Chondrocyte (in vitro differentiated cells): ENCODE measurements at places on chromosomes 16 and 17.

DNA sequence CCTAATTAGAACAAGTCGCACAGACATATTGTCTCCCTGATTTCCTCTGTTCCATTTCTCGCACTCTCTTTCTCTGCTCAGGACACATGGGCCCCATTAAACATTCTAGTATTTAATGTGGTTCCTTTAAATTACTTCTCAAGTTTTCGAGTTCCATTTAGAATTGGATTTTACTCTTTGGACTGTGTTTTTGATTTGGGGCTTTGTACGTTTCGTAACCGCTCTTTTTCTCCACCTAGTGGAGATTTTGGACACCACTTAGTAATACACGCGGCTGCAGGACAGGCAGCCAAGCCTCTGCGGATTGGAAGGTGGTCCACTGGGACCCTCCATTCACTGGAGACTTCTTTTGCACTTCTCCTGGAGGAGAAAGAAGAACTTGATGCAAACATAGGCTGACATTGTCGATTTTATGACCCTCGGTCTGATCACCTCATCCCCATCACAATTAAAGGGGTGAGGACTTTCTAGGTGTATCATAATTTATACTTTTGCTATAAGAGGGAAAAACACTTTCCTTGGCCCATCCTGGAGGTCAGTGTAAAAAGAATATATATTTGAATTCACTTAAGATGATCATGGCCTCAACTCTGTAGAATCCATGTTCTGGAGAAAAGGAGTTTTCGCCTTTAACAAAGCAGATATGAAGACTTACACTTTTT lies 85.7 kb downstream of the NOG start:
- no peaks in the 10 kb centered on the region for H3K36me3 ChIP-seq
- H3K27me3 ChIP-seq: peaks cover 38% of the 10 kb centered on the region
- H3K4me1 ChIP-seq: peaks cover 10% of the 10 kb centered on the region
- H3K4me3 ChIP-seq: peak overlapping the region; percentile 54
- H3K27ac ChIP-seq: no peak overlapping the region

DNA sequence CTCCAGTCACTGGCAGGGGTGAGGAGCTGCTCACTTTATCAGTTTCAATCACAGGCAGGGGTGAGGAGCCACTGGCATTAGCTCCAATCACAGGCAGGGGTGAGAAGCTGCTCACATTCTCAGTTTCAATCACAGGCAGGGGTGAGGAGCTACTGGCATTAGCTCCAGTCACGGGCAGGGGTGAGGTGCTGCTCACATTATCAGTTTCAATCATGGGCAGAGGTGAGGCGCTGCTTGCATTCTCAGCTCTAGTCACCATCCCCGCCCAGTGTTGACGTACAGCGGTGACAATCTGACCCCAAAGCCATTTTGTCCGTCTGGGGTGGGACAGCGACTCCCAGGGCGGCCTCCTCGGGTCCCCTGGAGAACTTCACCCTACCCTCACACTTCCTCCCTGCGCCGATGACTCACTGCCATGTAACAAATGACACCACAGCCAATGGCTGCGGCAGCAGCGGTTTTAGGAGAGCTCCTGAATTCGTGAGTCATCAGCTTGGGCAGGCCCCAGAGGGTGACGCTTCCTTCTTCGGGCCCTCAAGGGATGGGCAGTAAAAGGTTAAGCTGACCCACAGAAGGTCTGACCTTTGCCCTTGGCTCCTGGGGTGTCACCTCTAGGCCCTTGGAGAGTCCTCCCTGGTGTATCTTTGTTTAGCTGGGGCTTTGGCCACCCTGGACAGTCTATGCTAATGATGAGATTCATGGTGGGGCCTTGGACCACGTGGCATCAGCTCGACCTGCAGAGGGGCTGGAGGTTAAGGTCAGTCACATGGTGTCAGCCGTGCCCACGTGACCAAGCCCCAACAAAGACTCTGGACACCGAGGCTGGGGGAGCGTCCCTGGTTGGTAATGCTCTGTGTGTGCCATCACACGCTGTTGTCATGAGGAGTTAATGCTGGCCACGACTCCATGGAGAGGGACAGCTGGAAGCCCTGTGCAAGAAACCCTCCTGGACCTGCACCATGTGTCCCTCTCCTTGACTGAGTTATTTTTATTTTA lies 171.7 kb downstream of the C16orf95 start:
- no peaks in the 10 kb centered on the region for H3K27me3 ChIP-seq
- no peak overlapping the region for H3K27ac ChIP-seq
- peaks cover 2% of the 10 kb centered on the region for H3K36me3 ChIP-seq

- H3K27me3 ChIP-seq: peaks cover 25% of the 10 kb centered on the region
- H3K4me3 ChIP-seq: no peak overlapping the region
- no peak for DNase-seq
- H3K36me3 ChIP-seq: peaks cover 2% of the 10 kb centered on the region
- no peaks in the 10 kb centered on the region for H3K4me1 ChIP-seq
These were observed 21.2 kb upstream of the ATP2C2 start for GRCh38 chr16:84347161-84347560.

- H3K27ac ChIP-seq: peak overlapping the region; percentile 59
- no peak overlapping the region for H3K4me3 ChIP-seq
- H3K36me3 ChIP-seq: peaks cover 21% of the 10 kb centered on the region
- peaks cover 13% of the 10 kb centered on the region for H3K4me1 ChIP-seq
These were observed 9.1 kb downstream of the TMEM208 start for GRCh38 chr16:67235816-67236562.

DNA sequence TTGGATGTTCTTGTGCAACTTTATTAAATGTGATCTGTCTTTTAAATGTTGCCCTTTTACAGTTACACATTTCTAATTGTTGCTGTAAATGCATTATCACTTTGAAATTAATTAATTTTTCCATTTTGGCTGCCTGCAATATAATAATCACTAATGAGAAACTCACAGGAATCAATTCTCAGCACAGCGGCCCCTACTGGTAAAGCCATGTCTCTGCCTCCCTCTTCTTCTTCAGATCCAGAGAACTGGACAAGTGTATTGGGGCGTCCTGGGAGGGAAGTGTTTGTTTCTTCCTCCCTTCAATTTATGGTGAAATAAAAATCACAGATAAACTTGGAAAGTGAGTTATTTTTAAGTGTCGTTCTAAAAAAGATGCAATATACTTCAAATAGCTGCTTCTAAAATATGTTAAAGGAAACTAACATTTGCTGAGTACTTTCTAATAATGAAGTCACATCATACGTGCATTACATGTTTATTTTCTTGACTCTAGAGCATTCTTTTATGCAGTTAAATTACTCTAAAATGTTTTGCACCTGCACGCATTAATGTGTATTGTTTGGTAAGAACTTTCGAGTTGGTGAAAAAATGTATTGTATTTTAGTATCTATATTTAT lies 338.0 kb downstream of the WWOX start:
- peaks cover 3% of the 10 kb centered on the region for H3K36me3 ChIP-seq
- H3K27me3 ChIP-seq: no peaks in the 10 kb centered on the region
- no peak for DNase-seq
- H3K27ac ChIP-seq: no peak overlapping the region

DNA sequence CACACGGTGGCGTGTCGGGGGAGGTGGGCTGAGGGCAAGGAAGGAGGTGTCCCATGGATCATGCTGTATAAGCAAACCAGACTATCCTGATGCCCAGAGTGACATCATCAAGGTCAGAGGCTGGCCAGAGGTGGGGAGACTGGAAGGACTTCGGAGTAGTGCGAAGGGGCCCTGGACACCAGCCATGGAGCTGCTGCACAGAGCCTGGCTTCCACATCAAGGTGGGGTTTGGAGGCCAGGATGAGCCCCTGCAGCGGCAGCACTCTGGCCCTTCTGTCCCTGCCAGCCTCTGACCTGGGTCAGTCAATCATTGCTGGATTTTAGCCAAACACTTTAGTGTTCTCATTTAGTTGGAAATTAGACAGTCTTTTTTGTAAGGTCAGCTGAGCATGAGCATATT lies 34.8 kb downstream of the MED13 start:
- peak overlapping the region; percentile 22 for H3K27ac ChIP-seq
- H3K4me3 ChIP-seq: no peak overlapping the region
- no peaks in the 10 kb centered on the region for H3K27me3 ChIP-seq
- H3K36me3 ChIP-seq: peaks cover 44% of the 10 kb centered on the region
- peaks cover 9% of the 10 kb centered on the region for H3K4me1 ChIP-seq
- no peak for DNase-seq

DNA sequence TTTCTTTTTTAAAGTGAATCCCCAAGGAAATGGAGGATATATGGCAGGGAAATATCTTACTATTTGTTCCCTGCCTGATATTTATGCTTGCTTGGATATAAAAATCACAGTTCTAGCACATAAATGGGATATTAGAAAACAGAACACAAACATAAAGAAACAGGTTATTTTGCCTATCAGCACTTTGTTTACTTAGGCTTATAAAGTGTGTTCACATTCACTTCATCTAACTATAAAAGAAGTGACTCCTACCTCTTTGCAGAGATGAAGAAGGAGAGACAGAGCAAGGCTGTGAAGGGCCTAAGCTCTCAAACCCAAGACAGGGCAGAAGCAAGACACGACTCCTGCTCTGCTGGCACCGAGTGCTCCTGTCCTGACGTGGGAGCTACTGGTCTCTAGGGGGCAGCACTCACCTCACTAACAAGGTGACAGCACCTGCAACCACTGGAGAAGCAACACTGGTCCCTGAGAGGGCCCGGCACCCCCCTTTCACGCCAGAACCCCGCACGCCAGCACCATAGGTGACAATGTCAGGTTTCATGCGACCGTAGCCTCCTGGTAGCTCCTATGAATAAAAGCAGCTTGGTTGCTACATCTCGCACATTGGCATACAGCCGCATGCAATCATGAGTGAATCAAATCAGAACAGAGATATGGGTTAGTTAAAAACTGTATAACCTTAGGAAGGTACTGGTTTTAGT lies 32.0 kb downstream of the MBTPS1 start:
- no peak for DNase-seq
- H3K36me3 ChIP-seq: peaks cover 34% of the 10 kb centered on the region
- no peaks in the 10 kb centered on the region for H3K27me3 ChIP-seq
- H3K4me3 ChIP-seq: no peak overlapping the region
